ENCODE measurements at places on chromosomes 11 and 22.

DNA sequence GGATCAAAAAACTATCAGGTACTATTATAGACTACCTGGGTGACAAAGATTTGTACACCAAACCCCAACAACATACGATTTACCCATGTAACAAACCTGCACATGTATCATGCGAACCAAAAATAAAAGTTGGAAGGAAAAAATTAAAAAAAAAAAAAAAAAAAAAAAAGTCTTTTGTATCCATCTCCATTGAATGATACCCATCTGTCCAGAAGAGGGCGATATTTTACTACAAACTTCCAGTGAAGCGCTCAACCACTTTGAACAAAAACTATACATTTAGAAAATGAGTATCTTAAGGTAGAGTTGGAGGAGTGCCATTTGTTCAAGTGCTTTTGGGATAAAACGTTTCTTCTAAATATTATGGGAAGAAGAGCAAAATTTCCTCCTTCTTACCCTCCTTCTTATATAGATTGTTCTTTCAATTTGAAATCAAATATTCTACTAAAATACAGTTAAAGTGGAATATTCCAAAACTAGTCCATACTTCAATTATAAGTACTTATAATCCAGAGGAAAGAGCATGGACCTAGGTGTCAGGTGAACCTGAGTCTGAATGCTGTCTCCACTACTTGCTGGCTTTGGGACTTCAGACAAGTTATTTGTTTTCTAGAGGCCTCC, 23.3 kb downstream of the ARL14EP start:
- peak; percentile 49 for DNase-seq

DNA sequence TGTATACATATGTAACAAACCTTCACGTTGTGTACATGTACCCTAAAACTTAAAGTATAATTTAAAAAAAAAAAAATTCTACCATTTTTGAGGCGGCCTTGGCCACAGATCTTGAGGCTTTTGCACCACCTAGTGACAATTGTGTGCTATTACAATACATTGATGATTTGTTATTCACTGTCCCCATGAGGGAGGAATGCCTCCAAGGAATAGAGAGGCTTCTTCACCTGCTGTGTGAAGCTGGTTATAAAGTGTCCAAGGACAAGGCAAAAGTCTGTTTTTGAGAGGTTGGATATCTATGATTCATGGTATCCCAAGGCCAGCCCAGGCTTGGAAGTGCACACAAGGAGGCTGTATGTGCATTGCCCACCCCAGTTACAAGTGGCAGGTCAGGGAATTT, 30.7 kb downstream of the SLC22A25 start:
- no peak for DNase-seq

DNA sequence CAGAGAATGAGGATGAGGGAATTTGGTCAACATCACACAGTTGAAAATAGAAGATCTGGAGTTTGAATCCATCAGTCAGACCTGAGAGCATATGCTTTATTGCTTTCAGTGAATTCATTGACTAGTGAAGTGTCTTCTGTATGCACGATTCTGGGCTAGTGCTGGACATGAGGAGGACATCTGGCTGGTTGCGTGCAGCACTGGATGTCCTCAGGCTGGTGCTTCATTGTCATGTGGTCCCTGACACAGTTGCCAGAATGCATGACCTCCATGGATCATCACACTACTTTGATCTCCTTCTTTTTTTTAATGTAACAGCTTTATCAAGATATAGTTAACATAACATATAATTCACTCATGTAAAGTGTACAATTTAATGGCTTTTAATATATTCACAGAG, 44.5 kb upstream of the MMP7 start:
- no peak for DNase-seq

GRCh38 chr22:27801202-27801615, 347 bp downstream of the MN1 start:
- no peak for DNase-seq

GRCh38 chr22:22159384-22159783, 85.2 kb upstream of the VPREB1 start:
- no peak for DNase-seq

GRCh38 chr22:42171417-42171816, 40.8 kb upstream of the CYP2D6 start:
- DNase-seq, result no peak

GRCh38 chr22:44550711-44551491, 52.9 kb upstream of the RTL6 start:
- DNase-seq, result peak; percentile 51

- DNase-seq, result no peak
Measured at GRCh38 chr11:2234963-2235362, 35.4 kb downstream of the ASCL2 start.

DNA sequence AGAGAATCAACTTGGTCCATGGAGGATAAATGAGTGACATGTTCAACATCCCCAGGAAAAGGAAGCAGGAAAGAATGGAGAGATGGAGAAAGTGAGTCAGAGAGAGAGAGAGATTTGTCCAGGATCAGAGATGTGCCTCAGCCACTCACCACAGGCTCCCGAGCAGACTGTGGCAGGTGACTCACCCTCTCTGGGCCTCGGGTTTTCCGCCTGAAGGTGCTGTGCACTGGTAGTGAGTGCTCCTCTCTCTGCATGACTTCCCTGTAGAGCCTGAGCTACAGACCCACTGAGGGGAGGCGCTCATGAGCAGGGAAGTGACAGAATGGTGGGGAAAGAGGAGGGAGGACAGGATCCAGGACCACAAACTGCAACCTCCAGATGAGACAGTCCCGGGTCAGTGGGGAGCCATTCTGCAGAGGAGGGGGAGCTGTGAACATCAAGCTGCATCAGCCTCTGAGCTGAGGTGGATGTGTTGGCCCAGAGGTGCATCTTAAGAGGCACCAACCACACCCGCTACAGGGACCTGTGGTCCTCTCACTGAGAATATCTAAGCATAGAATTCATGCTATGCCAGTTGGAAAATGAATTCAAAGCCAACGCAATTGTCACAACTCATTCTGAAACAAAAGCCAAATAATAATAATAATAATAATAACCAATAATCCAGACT, 433.4 kb downstream of the BRD1 start:
- no peak for DNase-seq

DNA sequence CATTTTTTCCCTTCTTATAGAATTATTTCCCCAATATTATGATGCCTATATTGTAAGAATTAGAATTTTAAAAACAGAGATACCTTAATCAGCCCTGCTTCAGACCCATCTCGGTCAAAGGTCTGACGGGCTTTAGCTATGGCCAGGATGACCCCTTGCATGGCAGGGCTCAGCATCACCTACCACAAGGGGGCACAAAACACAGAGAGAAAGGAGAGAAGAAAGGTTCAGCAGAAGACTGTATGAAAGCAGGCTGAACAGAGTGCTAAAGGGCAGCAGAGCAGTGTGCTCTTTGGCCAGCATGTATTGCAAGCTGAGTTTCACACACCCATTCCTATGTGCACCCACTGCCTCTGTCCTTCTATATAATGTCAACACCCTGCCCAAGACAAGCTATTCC, 26.8 kb downstream of the CLDN25 start:
- DNase-seq, result peak; percentile 5

DNA sequence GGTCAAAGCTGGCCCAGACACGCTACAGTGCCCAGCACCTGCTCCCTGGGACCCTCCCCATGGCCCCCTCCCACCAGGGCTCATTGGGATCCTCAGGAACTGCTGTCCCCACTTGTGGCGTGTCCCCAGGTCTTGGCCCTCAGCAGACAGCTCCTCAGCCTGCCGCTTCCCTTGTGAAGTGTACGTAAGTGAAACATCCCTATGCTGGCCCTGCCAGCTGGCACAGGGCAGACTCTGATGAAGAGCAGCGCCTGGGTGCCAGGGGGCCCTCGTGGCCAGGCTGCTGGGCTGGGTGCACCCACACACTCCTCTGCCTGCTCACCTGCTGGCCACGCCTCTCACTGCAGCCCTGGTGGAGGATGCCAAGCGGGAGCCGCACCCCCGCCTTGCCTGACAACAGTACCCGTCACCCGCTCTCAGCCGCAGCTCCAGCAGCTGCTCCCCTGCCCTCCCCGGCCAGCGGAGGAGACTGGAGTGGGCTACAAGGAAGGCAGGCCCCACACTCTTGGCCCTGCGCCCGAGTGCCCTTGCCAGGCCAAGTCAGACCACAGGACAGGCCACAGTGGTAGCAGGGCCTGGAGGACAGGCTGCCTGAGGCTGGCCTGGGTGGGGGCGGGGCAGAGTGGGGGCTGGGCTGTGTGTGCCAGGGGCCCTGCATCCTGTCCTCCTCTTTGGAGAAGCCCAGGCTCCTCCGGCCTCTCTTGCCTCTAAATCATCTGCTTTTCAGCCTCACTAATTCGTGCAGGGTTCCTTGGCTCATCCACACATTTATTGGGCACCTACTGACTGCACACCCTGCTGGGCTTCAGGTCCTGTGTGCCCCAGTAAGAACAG, 39.5 kb downstream of the IGF2 start:
- no peak for DNase-seq

DNA sequence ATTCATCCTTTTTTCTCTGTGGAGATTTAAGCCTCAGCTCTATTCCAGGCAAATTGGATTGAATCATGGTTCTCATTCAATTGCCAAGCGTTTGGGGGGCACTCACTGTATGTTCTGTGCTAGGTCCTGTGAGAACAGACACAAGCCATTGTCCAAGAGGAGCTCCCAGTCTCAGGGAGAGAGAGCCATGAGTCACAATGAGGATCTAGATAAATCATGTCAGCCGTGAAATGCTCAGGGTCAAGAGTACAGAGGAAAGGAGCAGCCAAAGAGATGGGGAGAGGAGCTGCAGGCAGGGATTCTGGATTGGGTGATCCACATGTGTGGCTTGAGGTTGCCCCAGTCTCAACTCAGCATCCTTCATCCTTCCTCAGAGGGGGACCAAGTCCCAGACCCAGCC, 93.6 kb downstream of the FEZ1 start:
- DNase-seq, result no peak

DNA sequence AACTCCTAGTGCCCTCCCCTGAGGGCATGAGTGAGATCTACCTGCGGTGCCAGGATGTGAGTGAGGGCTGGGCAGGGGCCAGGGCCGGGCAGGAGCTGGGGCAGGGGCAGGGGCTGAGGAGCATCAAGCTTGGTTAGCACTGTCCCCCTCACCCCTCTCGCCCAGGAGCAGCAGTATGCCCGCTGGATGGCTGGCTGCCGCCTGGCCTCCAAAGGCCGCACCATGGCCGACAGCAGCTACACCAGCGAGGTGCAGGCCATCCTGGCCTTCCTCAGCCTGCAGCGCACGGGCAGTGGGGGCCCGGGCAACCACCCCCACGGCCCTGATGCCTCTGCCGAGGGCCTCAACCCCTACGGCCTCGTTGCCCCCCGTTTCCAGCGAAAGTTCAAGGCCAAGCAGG, 5.7 kb downstream of the TRPT1 start:
- no peak for DNase-seq

DNA sequence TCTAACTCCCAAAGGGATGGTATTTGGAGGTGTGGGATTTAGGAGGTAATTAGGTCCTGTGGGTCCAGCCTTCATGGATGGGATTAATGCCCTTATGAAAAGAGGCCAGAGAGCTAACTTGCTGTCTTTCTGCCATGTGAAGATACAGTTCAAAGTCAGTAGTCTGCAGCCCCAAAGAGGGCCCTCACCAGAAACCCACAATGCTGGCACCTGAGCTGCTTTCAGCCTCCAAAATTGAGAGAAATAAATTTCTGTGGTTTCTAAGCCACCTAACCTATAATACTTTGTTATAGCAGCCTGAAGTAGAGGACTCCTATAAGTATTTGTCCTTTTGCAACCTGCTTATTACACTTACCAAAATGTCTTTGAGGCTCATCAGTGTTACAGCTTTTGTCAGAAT, 16.2 kb downstream of the ATM start:
- DNase-seq, result no peak

GRCh38 chr11:121968638-121969037, 147.4 kb downstream of the BLID start:
- DNase-seq, result no peak

DNA sequence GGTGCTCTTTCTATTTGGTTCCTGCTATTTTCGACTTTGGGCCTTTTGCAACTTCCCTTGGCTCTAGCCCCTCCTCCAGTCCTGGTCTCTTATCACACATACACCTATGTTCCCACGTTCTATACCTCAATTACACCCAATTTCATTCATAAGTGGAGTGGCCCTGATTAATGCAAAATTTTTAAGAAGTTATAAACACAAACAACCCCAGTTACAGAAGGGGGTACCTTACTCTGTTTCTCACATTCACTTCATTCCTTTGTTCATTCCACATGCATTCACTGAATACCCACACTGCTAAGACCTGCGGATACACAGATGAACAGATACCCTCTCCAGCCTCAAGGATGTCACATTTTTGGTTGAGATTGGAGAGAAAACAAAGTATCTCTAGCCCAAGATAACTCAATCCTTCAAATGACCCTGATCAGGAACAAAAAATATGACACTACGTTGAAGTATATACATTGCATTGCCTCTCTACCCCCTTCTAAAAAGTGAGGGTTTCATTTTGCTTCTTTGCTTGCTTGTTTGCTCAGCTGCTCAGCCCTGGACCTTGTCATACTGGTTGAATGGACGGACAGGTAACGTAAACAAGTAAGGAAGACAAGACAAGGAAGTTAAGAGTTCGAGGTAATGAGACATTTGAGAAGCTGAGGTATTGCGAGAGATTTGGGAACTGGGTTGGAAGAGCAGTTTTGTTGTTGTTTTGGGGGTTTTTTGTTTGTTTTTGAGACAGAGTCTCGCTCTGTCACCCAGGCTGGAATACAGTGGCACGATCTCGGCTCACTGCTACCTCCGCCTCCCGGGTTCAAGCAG, 3.6 kb upstream of the VPS37C start:
- no peak for DNase-seq

GRCh38 chr11:125381499-125382044, 114.5 kb downstream of the FEZ1 start:
- no peak for DNase-seq

DNA sequence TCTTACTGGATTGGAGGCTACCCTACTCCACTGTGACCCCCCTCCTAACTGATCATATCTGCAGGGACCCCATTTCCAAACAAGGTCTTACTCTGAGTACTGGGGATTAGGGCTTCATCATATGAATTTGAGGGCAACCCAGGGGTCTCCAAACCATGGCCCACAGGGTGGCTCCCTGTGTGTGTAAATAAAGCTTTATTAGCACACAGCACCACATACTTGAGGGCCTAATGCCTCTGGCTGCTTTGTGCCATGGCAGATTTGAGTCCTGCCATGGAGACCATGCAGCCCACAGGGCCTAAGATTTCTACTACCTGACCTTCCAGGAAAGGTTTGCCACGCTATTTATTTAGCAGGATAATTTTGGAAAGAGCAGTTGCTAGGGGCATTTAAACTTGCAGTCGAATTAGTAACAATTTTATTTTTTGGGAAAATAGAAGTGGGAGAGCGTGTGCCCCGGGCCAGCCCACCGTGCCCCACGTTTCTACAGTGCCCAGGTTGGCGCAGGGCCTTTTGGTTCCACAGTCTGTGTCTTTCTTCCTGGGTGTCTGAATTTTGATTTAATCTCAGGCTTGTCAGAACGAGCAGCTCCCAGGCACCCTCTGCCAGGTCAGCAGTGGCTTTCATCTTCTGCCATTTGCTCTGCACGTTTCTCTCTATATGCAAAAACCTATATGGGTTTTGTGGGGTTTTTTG, 92.3 kb downstream of the KCNQ1 start:
- no peak for DNase-seq

Measured in astrocyte of the cerebellum (primary cell).